Activated CD8-positive, alpha-beta T cell treated with anti-CD3 and anti-CD28 coated beads, Interleukin-2, amount 10 ng/mL, durations not matched to agents 7 days and 5 days (primary cell): ENCODE measurements at places on chromosomes 4 and X. TPM values are rescaled to one million over a fixed set of nuclear protein-coding genes. Genes with fewer than 3 reads are reported as not detected.

- no peak for DNase-seq
These were observed 89.0 kb upstream of the TENT5D start for GRCh38 chrX:80331285-80331684.

- DNase-seq: no peak
These were observed 578.9 kb upstream of the FAT1 start for GRCh38 chr4:187302457-187303150.

Gene WAS
- 134 TPM for total RNA-seq

Gene TMEM271
- not detected for total RNA-seq
